ENCODE measurements at places on chromosomes 7 and 10.

DNA sequence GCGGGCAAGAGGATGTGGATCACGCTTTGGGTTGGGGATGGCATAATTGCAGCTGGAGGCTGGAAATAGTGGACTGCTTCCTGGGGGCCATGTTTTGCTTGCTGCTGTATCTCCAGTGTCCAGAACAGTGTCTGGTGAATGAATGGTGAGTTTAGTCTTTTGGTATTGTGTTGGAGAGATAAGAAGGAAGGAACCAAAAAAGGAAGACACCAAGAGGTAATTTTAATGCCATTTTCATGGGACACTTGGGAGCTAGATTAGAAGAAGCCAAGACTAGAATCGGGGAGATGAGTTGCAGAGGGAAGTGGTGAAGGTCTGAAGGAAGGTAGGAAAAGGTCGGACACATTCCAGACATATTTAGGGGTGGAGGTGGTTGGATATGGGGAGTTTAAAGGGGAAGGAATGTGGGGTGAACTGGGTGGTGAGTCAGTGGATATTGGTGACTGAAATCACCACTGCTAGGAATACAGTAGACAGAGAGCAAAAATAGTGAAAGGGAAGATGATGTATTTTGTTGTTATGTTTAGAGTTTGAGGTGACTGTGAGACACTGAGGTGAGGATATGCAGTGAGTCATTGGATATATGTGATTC is 76.7 kb downstream of the CCNY start:
- DNase-seq = no peak

- DNase-seq = no peak
Observed at GRCh38 chr7:105478606-105479005, 43.5 kb downstream of the PUS7 start.

DNA sequence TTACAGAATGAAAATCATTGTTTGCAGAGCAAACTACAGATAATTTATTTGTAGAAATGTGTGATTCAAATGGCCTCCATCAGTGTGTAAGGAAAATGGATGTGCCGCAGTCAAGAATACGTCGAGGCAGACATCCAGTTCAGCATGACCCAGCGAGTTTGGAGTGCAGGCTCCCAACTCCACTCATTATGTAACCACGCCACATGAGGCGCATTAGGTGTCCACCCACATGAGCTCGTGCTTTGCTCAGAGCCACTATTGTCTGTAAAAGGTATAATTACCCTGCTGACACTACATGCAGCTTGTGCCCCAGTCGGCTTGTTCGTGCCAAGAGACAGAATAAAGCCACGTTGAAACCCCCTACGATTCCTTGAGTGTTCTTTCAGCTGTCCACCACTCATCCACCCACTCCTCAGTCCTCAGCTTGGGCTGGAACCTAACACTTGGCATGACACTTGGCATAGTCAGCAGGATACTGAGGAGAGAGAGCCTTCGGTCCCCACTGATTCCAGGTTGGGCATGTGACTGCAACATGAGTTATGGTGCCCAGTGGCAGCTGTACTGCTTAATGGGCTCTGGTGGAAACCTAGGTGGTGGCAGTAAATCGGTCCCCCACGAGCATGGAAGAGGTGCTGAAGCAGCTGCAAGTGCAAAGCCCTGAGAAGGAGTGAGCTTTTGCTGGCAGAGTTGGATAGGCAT is 102.7 kb downstream of the BICC1 start:
- no peak for DNase-seq

DNA sequence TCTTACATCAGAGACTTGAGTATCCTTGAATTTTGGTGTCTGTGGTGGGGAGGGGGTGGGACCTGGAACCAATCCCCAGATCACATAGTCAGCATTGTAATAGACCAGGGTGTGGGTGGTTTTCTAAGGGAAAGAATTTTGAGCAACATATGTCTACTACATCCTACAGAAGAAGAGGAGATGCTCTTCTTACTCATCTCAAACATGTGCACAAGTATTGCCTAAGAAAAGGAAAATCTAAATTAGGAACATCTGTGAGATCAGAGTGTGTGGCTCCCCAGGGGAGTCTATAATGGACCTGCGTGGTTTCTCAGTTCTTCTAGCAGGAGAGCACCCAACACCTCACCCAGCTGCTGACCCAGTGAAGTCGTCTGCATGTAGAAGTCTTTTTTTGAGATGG is 148.8 kb downstream of the CCDC3 start:
- no peak for DNase-seq

- peak; percentile 20 for DNase-seq
Observed at GRCh38 chr7:140726281-140726680, 29.8 kb downstream of the NDUFB2 start.

DNA sequence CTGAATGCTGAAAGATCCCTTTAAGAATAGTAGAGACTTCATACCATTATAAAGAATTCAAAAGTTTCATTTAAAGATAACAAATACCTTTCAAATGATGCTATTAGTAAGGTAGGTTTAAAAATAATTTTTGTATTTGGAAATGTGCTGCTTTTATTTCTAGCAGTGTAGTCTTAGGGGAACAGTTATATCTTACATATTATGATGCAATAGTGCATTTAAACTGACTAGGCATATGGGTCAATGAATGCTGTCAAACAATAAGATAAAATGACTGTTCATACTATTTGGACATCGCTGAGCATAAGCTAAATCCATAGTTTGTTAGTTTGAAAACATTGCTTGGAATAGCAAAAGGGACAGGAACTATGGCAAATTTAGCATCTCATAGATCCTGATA is 354.8 kb upstream of the SEMA3A start:
- DNase-seq = no peak

DNA sequence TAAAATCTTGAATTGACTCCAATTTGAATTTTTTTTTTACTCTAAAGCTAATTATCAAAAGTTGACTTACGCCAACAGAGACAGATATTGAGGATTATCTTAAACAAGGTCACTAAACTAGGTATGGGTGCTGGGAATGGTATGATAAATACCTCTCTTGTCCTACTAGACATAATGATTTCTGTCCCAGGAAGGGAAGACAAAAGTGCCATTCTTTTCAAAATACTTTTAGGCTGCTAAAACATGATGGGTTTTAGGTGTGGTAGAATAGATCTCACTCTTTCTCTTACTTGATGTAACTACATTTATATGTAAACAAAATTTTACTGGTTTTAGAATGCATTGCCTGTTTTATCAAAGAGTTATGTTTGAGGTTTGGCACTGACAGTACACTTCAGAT is 15.1 kb downstream of the TMEM60 start:
- no peak for DNase-seq

- DNase-seq = no peak
Observed at GRCh38 chr7:40634118-40634517, 499.3 kb downstream of the SUGCT start.

GRCh38 chr10:49273626-49274025 is 25.3 kb upstream of the C10orf71 start:
- no peak for DNase-seq

DNA sequence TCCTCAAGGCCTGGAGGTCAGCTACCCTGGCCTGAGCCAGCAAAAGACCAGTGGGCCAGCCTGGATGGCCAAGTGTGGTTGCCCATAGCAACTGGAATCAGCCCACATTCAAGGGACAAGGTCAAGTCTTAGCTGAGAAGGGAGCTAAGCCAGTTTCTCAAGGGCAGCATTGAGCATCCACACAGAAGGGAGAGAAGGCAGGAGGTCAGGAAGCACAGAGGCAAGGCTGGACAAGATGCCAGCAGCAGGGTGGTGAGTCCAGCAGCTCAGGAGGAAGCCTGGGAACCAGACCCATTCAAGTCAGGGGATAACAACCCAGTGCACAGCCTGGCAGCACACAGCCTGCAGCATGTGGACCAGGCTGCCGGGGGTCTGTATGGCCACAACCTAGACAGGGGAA is 54.0 kb upstream of the ZMIZ1 start:
- no peak for DNase-seq

GRCh38 chr7:30246392-30246791 is 38.0 kb upstream of the ZNRF2 start:
- no peak for DNase-seq

DNA sequence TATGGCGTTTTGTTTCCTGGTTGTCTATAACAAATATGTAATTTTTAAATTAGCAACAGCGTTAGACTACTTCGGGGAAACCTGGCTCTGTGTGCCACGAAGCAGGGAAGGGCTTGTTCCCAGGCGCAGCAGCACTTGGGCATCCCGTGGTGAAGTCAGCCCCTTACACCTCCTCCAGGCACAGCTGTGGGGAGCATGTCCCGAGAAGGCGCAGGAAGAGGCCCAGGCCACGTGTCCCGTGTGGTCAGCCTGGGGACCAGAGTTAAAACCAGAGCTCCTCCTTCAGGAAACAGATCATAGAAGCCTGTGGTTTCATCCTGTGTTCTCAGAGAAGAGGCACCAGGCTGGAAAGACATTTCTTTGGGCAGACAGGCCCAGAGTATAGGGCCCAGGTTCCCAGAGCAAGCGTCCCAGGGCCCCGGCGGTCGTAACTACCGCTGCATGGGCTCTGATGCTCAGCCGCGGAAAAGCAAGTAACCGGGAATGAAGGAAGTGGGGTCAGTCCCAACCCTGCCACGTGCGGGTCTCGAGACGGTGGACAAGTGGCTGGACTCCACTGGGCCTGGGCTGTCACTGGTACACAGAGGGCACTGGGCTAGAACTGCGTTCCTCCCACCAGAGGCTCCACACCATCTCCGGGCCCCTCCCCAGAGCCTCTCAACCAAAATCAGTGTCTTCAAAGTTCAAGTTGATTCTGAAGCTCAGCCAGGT is 7.1 kb downstream of the NUDT1 start:
- no peak for DNase-seq

GRCh38 chr7:37467002-37467401 is 18.3 kb upstream of the ELMO1 start:
- DNase-seq = no peak

DNA sequence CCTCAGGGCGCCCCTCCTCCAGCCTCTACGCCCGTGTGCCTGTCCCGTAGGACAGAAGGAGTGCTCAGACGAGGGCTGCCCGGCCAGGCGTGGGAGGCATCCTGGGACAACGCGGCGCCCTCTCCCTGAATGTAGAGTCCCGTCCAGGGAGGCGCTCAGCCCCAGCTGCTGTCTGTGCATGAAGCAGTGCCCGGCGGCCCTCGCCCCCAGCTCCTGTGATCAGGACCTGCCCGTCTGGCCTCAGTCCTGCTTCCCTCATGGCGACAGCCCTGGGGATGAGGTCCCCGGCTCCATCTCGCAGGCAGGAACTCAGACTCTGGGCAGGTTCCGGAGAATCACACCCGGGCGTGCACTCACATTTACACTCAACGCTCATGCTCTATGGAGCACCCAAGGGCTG is 24.9 kb upstream of the UTF1 start:
- DNase-seq = no peak

- no peak for DNase-seq
Observed at GRCh38 chr10:113518816-113519591, 33.8 kb upstream of the HABP2 start.

GRCh38 chr10:16853201-16853600 is 36.0 kb upstream of the RSU1 start:
- DNase-seq = no peak

DNA sequence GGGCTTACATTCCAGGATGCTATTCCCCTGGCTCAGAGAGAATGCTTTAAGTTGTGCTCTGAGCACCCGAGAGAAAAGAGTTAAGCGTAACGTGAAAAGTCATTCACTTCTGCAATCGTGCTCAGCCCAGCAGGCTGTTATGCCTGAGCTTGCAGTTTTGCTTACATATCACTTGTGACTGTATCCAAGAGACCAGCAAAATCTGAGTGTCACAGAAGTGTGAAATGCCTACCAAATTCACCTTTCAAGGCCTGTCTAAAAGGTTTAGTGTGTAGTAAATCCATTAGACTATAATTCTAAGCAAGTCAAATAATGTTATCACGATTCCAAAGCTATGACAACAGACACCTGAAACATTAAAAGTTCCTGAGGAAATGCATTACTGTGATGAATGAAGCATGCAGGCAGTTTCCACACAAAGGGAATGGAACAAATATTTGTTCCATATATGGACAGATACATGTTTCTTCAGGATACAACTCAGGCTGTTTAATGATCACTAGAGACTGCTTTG is 20.1 kb downstream of the ITGB1 start:
- DNase-seq = no peak

GRCh38 chr10:24952707-24953645 is 570 bp upstream of the PRTFDC1 start:
- peak; percentile 64 for DNase-seq

Measured in HEK293T (cell line).